ENCODE measurements at places on chromosomes 16 and 17.

DNA sequence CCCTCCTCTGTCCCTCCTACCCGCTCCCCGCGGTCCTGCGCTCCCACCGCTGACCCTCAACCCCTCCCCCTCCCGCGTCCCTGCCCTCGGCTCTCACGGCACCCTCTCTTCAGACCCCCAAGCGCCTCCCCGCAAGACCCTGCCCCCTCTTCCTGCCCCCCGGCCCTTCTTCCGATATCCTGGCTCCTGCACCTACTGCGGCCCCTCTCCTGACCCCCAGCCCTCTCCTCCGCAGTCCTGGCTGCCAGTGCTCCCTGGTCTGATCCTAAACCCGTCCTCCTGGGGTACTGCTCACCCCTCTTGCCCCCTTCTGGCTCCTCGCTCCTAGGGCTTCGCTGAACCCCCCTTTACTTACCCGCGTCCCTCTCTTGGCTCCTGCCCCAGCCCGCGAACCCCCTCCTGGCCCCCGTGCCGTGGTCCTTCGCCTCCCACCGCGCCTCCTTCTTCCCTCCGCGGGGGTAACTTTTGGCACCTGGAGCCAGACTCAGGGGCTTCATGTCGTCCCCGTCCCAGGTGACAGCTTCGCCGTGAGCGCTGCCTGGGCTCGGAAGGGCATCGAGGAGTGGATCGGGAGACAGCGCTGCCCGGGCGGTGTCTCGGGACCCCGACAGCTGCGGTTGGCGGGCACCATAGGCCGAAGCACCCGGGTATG, 839 bp downstream of the NKD1 start:
- no peak for DNase-seq

GRCh38 chr16:53154513-53154912, 99.7 kb downstream of the CHD9 start:
- DNase-seq = no peak

- DNase-seq = no peak
These were observed 48.5 kb downstream of the WWOX start for GRCh38 chr16:78147911-78148401.

DNA sequence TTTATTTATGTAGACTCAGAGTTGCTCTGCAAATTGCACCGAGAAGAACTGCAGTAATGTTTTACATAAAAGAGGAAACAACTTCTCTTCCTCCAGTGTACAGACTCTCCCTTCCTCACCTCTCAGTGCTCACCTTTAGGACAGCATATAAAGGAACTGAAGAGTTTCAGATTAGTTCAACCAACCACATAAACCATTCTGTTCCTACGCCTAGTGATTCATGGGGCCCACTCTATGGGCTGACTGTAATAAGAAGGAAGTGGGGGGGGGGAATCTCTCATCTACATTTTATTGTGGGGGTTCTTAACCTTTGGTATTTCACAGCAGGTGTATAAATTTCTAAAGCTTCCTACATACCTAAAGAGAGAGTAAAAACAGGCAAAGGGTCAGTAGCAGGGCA, 18.3 kb downstream of the ZSWIM7 start:
- no peak for DNase-seq

DNA sequence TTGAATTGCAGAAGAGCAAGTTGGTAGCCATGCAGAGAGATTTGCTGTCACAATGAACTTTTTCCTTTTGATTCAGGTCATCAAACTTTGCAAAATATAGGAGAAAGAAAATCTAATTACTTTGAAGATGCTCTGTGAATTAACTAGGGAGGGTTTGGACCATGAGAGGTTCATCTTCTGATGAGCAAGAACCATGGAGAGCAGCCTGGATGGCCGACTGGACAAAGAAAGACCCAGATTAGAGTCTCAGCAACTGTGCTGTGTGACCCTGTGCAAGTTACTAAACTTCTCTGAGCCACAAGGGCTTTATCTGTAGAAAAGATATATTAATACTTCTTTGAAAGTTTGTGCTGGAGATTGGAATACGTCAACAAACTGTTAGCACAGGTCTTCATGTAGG, 122.6 kb upstream of the ADAMTS18 start:
- no peak for DNase-seq

DNA sequence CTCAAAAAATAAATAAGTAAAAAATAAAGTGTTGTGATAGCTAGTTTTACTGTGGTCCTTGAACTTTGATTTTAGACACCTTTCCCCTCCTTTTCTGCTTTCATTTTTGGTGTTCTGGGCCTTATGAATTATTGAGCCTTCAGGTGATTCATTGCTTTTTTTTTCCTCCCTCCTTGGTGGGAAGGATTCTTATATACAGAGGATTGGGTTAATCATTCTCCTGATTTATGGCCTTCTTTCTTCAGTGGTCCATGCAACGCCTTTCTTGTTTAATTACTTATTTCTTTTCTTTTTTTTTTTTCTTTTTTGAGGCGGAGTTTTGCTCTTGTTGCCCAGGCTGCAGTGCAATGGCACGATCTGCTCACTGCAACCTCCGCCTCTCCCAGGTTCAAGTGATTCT, 8.0 kb upstream of the MYL4 start:
- DNase-seq = no peak

DNA sequence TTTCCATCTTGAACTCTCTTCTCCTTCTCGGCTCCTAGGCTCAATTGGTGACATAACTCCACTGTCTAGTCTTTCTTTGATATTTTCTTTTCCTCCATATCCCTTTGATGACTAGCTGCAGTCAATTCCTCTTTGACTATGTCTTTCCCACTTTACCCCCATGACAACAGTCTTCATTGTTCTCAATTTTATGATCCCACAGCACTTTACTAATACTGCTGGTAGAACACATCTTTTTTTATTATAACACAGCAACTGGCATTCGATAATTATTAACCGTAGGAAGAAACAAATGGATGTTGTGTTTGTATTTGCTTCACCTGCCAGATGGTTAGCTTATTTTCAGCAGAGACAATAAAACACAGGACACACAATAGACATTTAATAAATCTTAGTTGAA, 1.3 kb downstream of the KRTAP3-3 start:
- DNase-seq = no peak

DNA sequence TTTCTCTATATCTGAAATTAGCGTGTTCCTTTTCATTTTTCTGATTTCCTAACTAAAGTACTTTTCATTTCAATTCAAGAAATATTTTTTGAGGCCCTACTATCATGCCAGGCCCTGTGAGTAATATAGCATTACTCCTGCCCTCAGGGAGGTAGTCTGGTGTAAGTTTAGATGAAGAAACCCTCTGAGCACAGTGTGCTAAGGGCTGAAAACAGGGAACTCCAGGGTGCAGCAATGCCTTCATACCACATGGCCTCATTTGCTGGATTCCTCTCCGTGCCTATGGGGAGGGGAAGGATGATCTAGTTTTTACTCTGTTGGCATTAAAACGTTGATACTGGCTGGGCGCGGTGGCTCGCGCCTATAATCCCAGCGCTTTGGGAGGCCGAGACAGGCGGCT, 4.7 kb downstream of the COQ9 start:
- DNase-seq = no peak

DNA sequence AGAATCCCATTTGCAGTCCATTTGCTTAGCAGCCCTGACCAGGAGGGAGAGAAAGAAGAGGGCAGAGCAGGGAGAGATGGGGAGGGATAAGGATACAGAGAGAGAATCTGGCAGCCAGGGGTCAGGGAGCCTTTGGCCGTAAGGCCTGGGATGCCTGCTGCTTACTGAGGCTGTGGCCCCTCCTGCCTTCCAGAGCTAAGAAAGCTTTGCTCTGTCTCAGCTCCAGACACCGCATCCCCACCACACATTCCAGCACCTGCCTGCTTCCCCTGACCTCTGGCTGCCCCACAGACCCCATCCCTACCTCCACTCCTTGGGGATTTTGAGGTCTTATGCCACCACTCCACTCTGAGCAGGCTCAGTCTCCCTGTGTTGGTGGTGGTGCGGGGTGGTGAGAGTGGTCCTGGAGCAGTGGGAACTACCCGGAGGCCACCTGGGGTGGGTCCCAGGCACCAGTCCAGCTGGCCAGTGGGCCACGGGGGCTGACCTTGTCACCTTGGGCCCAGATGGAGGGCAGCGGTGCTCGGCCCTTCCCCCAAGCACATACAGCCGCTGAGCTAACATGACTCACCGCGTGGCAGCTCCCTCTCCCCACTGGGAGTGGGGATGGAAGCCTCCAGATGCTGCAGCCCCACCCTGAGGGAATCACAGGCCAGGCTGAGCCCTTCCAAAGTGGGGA, 58.3 kb downstream of the RAI1 start:
- DNase-seq = no peak

DNA sequence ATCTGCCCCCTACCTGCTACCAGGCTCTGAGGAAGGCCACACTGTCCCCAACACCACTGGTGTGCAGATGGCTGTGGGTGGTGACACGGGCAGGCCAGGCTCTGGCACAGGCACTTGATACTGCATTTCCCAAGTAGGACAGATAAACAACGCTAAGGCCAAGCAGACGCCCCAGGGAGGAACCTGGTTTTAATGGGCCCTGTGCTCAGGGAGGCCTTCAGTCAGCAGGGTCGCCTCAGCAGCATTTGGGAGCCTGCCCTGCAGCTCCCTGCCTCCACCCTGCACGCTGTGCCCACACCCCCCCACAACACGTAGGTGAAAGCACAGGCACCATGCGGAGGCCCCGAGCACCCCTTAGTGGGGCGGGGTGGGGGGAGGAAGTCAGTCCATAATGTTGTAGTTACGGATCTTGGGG, 3.3 kb upstream of the FASN start:
- no peak for DNase-seq

GRCh38 chr16:16096121-16096857, 127.0 kb downstream of the ABCC6 start:
- no peak for DNase-seq

- peak; percentile 11 for DNase-seq
These were observed 51.5 kb downstream of the LDHD start for GRCh38 chr16:75065149-75065505.

DNA sequence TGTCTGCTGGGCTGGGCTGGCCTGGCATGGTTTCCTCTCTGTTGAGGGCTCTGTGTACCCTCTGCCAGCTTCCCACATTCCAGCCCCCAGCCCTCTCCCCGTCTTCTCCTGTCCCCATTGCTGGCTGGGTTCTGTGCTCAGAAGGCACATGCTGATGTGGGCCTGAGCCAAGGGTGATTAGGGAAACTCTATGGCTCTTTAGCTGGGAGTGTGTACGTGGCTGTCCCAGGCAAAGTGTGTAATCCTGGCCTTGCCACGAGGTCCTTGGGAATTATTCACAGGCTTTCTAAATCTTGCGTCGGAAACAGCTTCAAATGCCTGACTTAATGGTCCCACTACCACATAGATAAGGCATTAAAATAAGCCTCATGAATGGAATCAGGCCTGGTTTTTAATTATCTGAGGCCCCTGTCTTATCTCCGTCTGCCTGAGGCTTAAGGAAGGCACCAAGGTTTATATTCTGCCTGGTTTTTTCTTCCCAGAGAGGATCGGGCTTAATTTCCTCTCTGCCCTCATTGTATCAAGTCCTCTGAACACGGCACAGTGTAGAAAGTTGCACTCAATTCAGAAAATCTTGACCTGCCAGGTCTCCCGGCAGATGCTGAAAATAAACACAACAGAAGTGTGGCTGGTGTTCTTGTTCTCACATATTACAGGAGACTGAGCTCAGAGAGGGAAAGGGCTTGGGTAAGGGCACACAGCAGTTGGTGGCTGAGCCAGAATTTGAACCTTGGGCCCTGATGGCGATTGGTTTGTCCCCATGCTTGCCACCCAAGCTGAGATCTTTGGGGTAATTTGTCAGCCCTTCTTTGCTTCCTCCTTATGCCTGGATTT, 52.9 kb upstream of the LGALS9 start:
- DNase-seq = no peak

DNA sequence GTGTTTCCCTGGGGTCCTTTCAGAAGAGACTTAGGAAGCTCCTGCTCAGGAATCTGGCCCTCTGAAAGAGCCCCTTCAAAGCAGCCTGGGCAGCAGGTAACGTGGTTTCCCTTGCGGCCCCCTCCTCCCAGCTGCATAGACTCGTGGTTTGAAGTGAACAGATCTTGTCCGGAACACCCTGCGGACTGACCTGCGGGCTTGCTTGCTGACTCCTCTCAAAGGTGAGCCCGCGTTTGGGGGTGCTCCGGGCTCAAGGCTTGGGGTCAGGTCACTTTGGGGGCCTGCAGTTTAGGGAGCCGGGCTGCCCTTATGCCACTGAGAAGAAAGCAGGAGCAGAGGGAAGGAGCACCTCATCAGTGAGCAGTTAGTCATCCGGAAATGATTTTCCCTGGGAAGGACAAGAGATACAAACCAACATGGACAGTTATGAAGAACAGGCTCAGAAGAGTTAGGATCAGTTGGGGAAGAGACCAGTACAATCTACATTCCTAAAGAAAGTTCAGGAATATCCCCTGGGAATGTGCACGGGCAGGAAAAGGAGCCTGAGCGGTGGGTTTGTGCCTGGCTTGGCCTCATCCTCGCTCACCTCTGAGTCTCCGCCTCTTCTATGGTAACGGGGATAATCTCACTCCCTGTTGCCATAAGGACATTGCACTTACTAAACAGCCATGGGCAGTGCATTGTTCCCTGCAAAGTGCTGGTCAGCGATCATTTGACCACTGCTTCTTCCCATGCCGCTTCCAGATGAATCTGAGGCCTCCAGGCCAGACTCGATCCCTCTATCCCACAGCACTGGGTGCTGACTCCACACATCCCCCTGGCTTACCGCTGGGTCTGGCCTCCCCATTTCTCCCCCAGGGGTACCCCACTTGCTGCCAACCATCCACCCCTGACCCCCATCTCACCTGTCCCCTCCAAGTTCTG, 10.0 kb downstream of the LDHD start:
- no peak for DNase-seq

DNA sequence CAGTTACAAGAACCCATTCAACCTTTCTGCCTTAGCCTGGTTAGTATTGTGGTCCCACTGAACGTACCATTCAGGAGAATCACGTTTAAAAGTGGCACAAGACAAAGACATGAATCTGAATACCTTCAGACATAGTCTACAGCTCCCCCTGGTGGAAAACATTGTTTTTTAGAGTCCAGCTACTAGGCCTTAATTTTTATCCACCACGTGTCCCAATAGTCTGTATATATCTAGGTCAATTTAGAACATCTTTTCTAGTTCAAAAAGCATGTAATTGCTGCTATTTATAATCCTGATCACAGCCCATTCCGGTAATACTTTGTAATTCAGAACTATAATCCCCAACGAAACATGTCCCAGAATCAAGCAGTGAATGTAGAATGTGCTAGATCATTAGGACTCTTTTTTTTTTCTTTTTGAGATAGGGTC, 13.7 kb upstream of the GUCY2D start:
- no peak for DNase-seq

- DNase-seq = no peak
These were observed 4.3 kb downstream of the AANAT start for GRCh38 chr17:76471498-76472257.

DNA sequence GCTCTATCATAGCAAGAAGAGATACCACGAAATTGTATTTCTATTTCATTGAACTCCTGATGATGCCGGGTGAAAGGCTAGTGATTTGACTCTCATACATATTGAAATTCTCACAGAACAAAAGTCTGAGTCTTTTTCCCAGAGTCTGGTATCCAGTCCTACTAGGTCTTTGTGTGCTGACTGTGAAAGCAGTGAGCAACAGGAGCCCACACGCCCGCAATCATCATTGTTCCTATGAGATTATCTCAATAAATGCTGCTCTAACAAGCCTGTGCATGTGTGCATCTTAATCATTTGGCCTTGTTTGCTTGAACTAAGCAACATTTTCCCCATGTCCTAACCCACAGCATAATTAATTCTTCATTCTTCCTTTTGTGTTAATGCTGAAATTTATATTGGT, 1466.0 kb downstream of the CDH11 start:
- DNase-seq = no peak

GRCh38 chr16:66254751-66255150, 111.7 kb upstream of the CDH5 start:
- no peak for DNase-seq

GRCh38 chr16:19284207-19284606, 1.3 kb upstream of the CLEC19A start:
- no peak for DNase-seq

All from stimulated activated CD8-positive, alpha-beta memory T cell treated with anti-CD3 and anti-CD28 coated beads, Interleukin-7, amount 100 ng/mL, for 48 hours (primary cell).